Astrocyte of the hippocampus (primary cell): ENCODE measurements at places on chromosomes 4 and X.

DNA sequence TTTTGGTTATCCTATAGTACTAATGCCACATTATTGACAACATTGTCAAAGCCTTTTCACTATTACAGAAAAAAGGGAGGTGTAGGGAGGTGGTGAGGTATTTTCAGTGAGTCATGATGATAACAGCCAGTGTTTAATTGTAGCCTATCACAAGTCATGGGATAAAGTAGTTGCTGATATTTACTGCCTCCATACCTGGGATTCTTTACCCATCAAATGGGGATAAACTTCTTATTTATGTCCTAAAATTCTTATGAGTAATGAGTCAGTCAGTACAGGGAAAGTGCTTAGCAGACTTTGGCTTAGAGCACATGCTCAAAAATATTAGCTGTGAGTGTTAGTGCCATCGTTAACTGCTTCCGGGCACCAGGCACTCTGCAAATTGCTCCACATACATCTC is 25.7 kb downstream of the ADGRG2 start:
- no peak for DNase-seq

DNA sequence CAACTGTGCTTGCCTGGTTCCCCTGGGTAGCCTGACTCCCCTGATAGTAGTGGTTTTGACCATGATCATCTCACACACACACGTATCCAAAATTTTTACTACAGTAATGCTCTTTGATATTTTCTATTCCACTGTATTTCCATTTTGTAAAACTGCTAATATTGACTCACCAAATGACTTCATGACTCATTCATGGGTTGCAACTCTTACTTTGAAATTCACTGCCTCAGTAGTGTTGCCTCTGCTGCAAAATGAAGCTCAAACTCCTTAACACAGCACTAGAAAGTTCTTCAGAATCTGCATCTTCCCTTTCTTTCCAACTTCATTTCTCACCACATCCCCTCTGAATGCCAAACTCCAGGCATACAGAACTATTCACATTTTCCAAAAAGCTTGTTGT is 20.3 kb downstream of the QRFPR start:
- no peak for DNase-seq

GRCh38 chr4:100431416-100431815 is 86.4 kb downstream of the EMCN start:
- DNase-seq, result no peak

- no peak for DNase-seq
These were observed 312.5 kb upstream of the ANXA10 start for GRCh38 chr4:167779864-167780263.

DNA sequence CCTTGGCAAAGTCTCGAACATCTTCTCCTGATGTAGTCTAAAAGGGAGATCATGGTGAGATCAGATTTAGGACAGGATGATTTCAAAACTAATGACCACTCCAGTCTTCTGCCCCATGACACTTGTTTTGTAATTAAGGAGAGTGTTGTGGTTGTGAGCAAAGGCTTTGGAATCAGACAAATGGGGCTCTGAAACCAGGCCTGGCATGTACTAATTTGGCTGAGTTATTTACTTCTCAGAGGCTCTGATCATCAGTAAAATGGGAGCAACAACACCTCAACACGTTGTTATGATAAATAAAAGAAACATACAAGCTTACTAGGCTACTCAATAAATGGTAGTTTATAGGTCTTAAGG is 106.9 kb upstream of the FTHL17 start:
- peak; percentile 1 for DNase-seq

DNA sequence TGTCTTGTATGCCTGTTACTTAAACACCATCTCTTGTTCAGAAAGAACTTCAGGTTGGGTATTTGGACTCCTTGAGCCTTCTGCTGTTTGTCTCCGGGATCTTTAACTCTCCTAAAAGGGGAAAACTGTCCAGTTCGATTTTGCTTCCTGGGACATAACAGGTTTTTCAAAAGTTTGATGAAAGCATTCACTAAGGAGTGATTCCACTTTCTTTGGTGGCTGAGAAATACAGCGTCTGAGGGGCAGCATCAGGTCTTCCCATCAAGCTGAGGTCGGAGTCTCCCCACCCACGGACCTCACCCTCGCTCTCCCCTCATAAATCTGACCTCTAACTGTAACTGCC is 1.4 kb downstream of the AFAP1 start:
- DNase-seq, result peak; percentile 43

DNA sequence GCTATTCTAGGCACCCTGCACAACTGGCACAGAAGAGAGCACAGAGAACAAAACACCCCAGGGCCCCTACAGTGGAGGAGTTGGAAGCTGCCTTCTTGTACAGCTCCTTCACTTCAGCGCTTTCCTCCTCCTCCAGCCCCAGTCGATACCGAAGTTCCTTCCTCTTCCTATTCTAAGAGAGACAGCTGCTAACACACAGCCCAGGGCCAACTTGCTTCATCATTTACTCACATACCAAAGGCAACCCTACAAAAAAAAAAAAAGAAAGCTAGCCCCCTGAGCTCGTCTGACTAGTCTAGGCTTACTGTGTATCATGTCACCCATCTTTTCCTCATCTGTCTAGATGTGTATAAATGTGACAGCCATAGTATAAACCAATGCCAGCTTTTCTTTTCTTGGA is 64.5 kb downstream of the MID1 start:
- DNase-seq, result no peak

DNA sequence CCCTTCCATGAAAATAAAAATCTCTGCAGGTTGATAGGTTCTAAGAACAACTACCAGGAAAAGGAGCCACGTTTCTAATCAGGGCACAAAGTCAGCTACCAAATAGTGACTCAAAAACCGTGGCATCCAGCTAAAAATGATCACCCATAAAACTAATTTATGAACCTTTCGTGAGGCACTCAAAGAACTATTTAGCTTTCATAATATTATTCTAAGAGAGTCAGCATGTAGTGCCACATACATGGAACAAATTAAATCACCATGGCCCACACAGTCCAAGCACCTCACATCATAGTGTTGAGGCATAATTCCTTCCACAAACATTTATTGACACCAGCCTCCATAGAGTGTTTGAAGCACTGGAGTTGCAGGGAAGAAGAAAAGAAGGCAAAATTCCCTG is 252.0 kb upstream of the PPARGC1A start:
- DNase-seq, result no peak

GRCh38 chrX:21373001-21373400 is 1.2 kb upstream of the CNKSR2 start:
- DNase-seq, result no peak

GRCh38 chrX:44871931-44872820 is 812 bp upstream of the KDM6A start:
- peak; percentile 67 for DNase-seq

- peak; percentile 84 for DNase-seq
These were observed at the start of gene DMD for GRCh38 chrX:33211356-33212260. TSS of gene DMD (minus strand) at chrX:33211549. CDS start at chrX:33211312, 237 bp downstream.

DNA sequence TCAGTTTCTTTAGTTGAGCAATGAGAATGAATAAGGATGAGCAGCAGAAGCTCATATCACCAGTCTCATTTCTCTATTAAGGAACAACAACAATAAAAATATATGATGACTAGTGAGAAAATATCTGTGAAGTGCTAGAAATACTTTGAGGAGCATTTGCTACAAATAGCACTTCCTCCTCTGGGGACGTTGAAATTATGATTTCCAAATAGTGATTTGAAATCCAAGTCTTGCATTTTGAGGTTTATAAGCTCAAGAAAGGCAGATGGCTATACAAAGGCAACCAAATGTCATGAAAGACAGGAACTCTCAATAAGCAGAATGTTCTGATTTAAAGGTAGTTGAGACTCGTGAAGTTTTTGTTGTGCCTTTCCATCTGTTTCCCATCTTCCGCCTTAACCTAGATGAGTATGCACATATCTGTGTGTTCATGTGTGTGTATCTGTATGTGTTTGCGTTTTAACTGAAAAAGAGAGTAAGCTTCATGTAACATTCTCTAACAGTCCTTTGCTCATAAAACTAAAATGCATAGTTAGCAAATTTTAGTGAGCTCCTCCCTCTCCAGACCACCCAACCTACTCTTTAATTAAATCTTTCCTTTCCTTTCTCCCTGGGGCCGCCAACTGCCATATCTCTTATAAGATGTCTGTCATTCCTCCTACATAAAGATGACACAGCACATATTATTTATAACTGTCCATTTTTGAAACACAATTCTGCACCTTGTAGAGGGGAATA is 222.6 kb upstream of the RASGEF1B start:
- no peak for DNase-seq
